ENCODE measurements at places on chromosomes 7 and 10. TPM values are rescaled to one million over a fixed set of nuclear protein-coding genes. Genes with fewer than 3 reads are reported as not detected.

GRCh38 chr7:110043519-110043918, 1047.4 kb upstream of the LRRN3 start:
- no peak overlapping the region for H3K27ac ChIP-seq
- no peaks in the 10 kb centered on the region for H3K4me1 ChIP-seq
- H3K27me3 ChIP-seq = peaks cover 4% of the 10 kb centered on the region
- DNase-seq = no peak

The IRF5 gene
- 3.0 TPM for total RNA-seq

DNA sequence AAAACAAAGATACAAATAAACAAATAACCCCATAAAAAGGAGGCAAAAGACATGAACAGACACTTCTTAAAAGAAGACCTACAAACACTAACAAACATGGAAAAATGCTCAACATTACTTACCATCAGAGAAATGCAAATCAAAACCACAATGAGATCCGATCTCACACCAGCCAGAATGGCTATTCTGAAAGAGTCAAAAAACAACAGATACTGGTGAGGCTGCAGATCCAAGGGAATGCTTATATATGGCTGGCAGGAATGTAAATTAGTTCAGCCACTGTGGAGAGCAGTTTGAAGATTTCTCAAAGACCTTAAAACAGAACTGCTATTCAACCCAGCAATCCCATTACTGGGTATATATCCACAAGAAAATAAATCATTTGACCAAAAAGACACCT, 80.4 kb upstream of the NRP1 start:
- H3K27me3 ChIP-seq = peaks cover 41% of the 10 kb centered on the region
- no peak for DNase-seq
- no peaks in the 10 kb centered on the region for H3K36me3 ChIP-seq
- H3K4me1 ChIP-seq = peaks cover under 1% of the 10 kb centered on the region
- no peak overlapping the region for H3K4me3 ChIP-seq
- H3K27ac ChIP-seq = no peak overlapping the region

GRCh38 chr7:2120841-2121830, 111.6 kb downstream of the MAD1L1 start:
- H3K27ac ChIP-seq = peak overlapping the region; percentile 92
- no peak for DNase-seq
- H3K4me3 ChIP-seq = peak overlapping the region; percentile 77
- H3K36me3 ChIP-seq = no peaks in the 10 kb centered on the region
- no peaks in the 10 kb centered on the region for H3K27me3 ChIP-seq

GRCh38 chr7:50718876-50719275, 63.8 kb downstream of the GRB10 start:
- no peaks in the 10 kb centered on the region for H3K36me3 ChIP-seq
- no peak for DNase-seq
- H3K27me3 ChIP-seq = peaks cover 3% of the 10 kb centered on the region
- H3K4me3 ChIP-seq = no peak overlapping the region

DNA sequence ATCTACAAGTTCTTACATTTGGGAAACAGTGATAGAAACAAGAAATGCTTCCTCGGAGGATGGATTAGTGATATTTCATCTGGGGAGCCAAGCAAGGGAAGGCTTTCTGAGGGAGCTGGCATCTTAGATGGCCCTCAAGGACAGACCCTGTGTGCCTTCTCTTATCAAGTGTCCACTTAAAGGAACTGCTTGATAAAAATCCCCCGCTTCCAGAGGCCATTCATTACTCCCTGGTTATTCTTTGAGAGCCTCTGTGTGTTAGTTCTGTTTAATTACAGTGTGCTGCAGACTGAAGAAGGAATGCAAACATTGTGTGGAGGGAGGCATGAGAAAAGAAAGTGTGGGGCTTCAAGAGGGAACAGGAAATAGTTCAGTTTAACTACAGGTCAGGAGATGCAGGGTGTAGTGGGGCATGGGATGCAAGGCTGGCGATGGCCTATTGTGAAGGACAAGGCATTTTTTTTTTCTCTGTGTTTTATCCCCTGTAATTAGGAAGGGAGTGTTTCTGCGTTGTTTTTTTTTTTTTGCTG, 145.4 kb downstream of the SNX10 start:
- no peak for DNase-seq
- no peaks in the 10 kb centered on the region for H3K36me3 ChIP-seq
- no peak overlapping the region for H3K27ac ChIP-seq
- H3K27me3 ChIP-seq = peaks cover 6% of the 10 kb centered on the region

DNA sequence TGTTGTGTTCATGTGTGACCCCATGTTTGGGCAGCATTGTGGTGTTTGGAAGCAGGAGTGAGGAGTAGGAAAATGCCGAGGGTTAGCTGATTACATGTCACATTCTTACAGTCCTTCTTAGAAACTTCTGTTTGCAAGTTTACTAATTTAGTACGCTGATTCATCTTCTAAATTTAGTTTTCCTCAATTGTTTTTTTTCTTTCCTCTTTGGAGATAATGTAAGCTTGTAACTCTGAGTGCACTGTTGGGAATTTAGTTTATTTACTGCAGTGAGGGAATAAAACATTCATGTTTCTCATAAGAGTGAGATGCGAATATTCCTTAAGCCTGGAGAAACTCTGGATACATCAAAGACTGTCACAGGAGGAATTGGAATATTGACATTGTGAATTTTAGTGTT, 135.0 kb downstream of the NT5C2 start:
- no peak overlapping the region for H3K4me3 ChIP-seq
- H3K36me3 ChIP-seq = peaks cover 3% of the 10 kb centered on the region
- H3K27ac ChIP-seq = no peak overlapping the region

- H3K27ac ChIP-seq = no peak overlapping the region
- peaks cover 2% of the 10 kb centered on the region for H3K27me3 ChIP-seq
- H3K36me3 ChIP-seq = no peaks in the 10 kb centered on the region
- H3K4me1 ChIP-seq = no peaks in the 10 kb centered on the region
- DNase-seq = no peak
Measured at GRCh38 chr10:75956624-75957023, 525.2 kb downstream of the LRMDA start.

DNA sequence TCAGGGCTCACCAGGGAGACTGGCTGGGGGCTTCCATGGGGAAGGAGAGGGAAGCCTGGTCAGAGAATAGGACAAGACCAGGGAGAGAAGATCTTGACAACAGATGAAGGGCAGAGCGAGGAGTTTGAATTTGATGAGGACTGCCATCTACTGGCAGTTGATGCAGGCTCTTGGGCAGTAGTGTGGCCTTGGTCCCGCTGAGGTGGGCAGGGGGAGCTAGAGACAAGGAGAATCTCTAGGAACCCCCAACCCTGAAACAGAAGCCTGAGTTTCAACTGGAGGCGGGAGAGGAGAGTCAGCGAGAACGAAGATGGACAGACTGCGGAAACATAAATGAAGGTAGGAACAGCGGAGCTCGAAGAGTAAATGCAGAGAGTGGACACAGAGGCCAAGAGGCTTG, 81.0 kb downstream of the PPP1R3C start:
- DNase-seq = no peak
- no peaks in the 10 kb centered on the region for H3K36me3 ChIP-seq
- no peak overlapping the region for H3K4me3 ChIP-seq
- no peak overlapping the region for H3K27ac ChIP-seq
- H3K4me1 ChIP-seq = peaks cover 2% of the 10 kb centered on the region
- H3K27me3 ChIP-seq = peaks cover 2% of the 10 kb centered on the region

DNA sequence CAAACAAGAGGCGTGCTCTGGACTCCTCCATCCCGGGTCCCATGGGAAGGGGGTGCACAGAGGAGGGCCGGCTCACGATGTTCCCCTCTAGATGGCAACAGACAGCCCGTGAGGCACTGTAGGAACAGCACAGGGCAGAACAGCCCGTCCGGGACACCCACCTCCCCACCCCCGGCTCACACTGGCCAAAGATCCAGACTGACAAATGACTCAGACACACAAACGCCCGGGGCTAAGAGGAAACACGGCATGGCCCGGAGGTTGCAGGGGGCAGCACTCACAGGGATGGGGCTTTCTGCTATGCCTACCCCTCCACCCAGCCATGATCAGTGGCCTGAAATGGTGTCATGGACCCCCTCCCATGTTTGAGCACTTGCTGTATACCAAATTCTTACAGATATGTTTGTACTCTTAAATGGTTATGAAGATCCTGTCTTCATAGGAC, 4.9 kb upstream of the ELN start:
- H3K27ac ChIP-seq = no peak overlapping the region
- peaks cover 17% of the 10 kb centered on the region for H3K27me3 ChIP-seq
- H3K36me3 ChIP-seq = no peaks in the 10 kb centered on the region
- H3K4me1 ChIP-seq = peaks cover 3% of the 10 kb centered on the region
- DNase-seq = no peak

DNA sequence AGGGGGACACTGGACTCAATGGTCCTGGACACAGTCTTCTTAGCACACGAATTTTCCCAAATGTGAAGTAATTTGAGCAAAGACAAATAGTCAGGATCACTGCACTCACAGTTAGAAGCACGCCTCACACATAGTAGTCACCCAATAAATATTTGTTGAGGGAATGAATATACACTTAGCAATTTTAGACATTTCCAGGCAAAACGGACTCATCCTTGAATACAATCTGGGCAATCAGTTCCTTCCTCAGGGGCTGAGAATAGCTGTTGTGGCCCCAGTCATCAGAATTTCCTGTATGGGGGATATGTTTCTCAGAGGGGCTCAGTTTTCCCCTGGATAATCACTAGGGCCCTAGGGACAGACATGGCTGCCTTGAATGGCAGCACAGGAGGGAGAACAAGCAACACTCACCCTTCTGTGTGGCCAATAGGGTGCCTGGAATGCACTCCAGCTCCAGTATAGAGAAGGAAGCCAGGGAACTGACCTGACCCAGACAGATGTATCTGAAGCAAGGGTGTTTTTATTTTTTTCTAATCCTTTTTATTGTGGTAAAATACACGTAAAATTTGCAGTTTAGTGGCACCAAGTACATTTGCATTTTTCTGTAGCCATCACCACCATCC, 282.7 kb upstream of the ZNF32 start:
- H3K27me3 ChIP-seq = peaks cover 16% of the 10 kb centered on the region
- peaks cover 2% of the 10 kb centered on the region for H3K4me1 ChIP-seq
- DNase-seq = no peak
- no peak overlapping the region for H3K27ac ChIP-seq
- no peak overlapping the region for H3K4me3 ChIP-seq

DNA sequence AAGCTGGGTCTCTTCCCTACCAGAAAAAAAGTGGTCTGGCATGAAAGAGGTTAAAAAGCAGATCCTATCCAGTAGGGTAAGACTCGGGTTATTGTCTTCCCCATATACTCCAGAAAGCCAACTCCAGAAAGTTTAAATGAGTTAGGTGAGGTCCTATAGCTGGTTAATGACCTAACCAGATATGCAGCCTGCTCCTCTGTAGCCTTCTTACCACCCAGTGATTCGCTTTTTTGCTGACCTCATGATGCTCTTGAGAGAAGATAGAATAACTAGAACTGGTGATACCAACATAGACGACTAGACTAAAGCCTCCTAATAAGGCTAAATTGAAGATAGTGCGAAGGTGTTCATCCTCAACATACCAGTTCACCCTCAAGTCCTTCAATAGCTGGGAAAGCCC, 675 bp upstream of the GIMAP1 start:
- no peaks in the 10 kb centered on the region for H3K27me3 ChIP-seq
- peaks cover 36% of the 10 kb centered on the region for H3K4me1 ChIP-seq
- peaks cover 39% of the 10 kb centered on the region for H3K36me3 ChIP-seq

DNA sequence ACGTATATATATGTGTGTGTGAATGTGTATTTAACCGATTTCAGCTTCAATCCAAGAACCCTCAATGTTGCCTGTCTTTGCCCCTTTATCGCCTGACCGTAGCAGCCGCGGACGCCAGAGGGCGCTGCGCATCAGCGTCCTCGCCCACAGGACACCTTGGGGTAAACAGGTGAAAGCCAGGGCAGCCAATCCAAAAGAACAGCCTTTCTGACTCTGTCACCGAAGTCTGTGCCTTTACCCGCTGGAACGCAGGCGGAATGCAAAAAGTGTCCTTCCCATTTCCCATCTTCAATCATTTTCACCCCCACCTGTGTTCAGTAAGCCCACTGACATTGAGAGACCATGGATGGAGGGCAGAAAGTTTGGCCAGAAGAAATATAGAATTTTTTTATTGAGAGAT, 3.6 kb downstream of the NXPH1 start:
- H3K27me3 ChIP-seq = peaks cover 70% of the 10 kb centered on the region
- no peak overlapping the region for H3K27ac ChIP-seq
- DNase-seq = no peak
- H3K36me3 ChIP-seq = peaks cover 10% of the 10 kb centered on the region
- no peak overlapping the region for H3K4me3 ChIP-seq

- DNase-seq = no peak
- H3K27ac ChIP-seq = no peak overlapping the region
- H3K4me3 ChIP-seq = no peak overlapping the region
- H3K36me3 ChIP-seq = no peaks in the 10 kb centered on the region
Measured at GRCh38 chr10:934746-935406, 3.4 kb upstream of the LARP4B start.

- H3K36me3 ChIP-seq = peaks cover 6% of the 10 kb centered on the region
- H3K4me1 ChIP-seq = peaks cover 8% of the 10 kb centered on the region
- peaks cover 23% of the 10 kb centered on the region for H3K27me3 ChIP-seq
- no peak for DNase-seq
Measured at GRCh38 chr10:121598263-121599249, at the start of gene FGFR2. Gene FGFR2 (minus strand): TSS chr10:121598444. CDS start chr10:121593817, 4,627 bp downstream.

The RBM20 gene
- 0.68 TPM for total RNA-seq

GRCh38 chr7:12741951-12742575, 54.6 kb downstream of the ARL4A start:
- H3K27ac ChIP-seq = no peak overlapping the region
- H3K27me3 ChIP-seq = peaks cover 3% of the 10 kb centered on the region
- H3K4me1 ChIP-seq = no peaks in the 10 kb centered on the region
- no peaks in the 10 kb centered on the region for H3K36me3 ChIP-seq
- H3K4me3 ChIP-seq = no peak overlapping the region

- DNase-seq = no peak
- no peak overlapping the region for H3K4me3 ChIP-seq
- H3K27me3 ChIP-seq = no peaks in the 10 kb centered on the region
Measured at GRCh38 chr7:130970196-130970595, 236.2 kb upstream of the KLF14 start.

The IFIT1B gene
- total RNA-seq = not detected
